Activated CD4-positive, alpha-beta T cell treated with anti-CD3 and anti-CD28 coated beads, Interleukin-2, amount 50 U/mL, for 16 hours (primary cell): ENCODE measurements at places on chromosomes 2 and 18.

DNA sequence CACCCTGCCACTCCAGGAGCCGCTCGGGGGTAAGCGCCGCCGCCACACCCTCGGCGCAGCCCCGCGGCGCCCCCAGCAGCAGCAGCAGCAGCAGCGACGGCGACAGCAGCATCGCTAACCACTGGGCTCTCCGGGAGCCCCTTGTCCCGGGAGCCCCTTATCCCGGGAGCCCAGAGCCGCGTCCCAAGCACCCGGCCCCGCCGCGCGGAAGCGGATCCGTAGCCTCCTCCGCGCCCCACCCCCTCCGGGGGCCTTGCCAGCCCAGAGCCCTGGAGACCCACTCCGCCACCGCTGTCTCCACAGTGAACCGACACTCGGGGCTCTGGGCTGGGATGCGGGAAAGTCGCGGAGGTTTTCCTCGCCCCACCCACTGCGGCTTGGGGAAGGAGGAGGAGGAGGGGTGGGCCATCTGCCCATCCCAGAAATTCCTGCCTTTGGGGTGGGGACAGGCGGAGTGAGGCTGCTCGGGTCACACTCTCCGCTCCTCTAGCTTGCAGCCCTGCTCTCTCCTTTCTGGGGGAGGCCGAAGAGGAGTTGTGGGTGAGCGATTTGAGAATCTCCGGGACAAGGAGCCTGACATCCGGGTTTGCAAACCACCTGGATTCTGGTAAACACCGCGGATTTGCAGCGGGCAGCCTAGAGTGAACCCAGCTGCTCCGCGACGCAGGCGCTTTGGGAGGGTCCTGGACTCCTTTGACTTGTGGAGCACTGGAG, at the start of gene PLA2R1:
TSS of gene PLA2R1 (minus strand) at position 324 of the 714 bp plus-strand sequence. CDS start at position 112, 212 bp downstream.
- no peak for DNase-seq

GRCh38 chr2:38581193-38582147, 21.3 kb downstream of the HNRNPLL start:
- DNase-seq, result peak; percentile 85

DNA sequence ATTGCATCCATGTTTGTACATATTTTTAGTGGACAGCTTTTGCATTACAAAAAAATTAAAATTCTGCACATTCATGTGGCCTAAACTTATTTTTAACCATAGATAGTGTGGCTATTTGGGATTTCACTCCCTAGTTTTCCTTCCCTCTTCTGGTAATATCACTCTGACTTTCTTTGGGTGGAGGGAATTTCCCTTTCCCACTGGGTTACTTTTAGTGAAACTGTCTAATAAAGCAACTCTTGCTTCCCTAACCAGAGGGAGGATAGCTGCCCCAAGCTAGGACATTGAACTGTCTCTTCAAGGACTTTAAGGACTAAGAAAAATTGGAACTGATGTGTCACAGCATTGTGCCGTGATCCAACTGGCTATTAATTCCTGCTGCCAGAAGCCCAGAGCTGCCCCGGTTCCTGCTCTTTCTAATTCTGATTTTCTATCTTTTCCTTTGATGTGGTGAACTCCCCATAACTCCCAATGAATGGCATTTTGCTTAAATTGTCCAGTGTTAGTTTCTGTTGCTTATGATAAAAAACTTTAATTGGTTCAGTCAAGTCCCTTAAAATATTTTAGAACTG, 20.0 kb upstream of the EFR3B start:
- DNase-seq, result no peak

DNA sequence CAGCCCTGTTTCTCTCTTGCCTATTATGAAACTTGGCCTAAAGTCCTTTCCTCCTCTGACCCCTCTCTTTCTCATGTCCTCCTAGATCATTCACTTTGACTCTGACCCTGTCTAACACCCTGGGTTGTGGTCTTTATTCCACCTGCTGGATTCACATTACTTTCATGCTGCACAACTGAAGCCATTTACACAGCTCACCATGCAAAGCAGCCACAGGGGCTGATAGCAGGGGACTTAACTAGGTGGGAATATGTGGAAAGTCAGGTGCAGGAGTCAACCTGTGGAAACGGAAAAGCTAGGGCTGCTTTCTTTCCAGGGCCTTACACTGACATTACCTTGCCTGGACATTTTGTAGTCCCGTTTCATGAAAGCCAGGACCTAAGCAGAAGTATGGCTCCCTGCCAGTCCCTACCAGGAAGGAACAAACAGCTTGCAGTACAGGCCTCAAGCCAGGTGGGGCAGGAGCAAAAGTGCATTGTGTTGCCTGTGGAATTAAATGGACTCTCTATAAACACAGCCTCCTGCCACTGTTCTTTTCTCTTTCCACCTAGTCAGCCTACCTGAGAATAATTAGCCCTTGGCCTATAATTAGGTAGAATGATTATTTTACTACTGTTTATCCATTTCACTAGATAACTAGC, 11.8 kb downstream of the MAPRE3 start:
- no peak for DNase-seq

GRCh38 chr2:54492335-54492734, 36.2 kb downstream of the SPTBN1 start:
- no peak for DNase-seq

GRCh38 chr18:33107511-33107910, 333.0 kb downstream of the CCDC178 start:
- no peak for DNase-seq

- no peak for DNase-seq
Measured at GRCh38 chr2:2873450-2873811, 504.2 kb downstream of the EIPR1 start.

DNA sequence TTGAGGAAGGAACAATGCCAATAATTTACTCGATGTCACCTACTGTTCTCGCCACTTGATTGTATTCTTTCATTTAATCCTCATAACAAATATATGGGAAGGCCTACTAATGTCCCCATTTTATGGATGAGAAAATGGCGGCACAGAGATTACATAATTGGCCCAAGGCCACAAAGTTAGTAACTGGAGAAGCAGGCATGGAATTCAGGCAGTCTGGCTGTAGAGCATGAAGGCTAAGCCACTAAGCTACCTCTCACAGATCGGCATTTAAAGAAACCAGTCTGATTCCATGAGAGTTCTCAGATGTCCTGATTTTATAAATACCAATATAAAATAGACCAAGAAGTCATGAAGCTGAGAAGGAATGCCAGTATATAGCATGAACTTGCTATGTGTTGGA, 121.8 kb upstream of the EPAS1 start:
- DNase-seq, result no peak

DNA sequence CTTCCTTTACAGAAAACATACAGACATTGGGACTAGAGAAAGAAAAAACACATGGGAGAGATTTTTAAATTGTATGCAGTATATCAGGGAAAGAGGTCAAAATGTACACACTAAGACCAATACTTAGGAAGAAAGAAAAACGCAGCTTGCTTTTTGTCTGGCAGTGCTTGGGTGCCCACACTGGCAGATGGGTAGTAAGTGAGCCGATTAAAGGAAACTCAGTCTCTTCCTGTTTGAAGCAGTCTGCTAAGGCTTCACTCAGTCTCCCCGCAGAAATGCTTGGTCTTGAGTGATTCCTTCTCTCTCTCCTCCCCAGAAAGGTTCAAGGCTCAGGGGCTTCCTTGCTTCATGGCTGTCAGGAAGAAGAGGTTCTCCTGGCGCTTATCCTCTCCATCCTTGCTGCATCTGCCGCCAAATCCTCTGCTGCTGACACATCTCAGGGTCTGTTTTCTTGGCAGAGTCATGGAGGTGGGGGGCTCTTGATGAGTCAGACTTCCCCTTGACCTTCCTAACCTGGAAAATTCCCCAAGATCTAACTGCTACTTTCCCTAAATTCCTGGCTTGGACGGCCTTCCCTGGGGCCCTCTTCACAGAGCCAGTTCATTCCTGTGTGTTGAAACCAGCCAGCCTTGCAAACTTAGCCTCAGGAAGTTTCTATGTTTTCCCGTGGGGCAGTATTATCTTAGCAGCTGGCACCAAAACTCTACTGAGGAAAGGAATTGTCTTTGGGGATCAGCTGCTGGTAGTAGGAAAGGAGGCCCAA, 10.5 kb upstream of the TMSB10 start:
- DNase-seq, result no peak

- no peak for DNase-seq
Measured at GRCh38 chr2:50851886-50852285, 180.0 kb downstream of the NRXN1 start.

- no peak for DNase-seq
Measured at GRCh38 chr2:121694398-121695170, 42.1 kb downstream of the NIFK start.

- DNase-seq, result no peak
Measured at GRCh38 chr18:49001111-49001510, 50.3 kb upstream of the SMAD7 start.

- DNase-seq, result no peak
Measured at GRCh38 chr2:128457006-128457604, 138.4 kb upstream of the HS6ST1 start.

DNA sequence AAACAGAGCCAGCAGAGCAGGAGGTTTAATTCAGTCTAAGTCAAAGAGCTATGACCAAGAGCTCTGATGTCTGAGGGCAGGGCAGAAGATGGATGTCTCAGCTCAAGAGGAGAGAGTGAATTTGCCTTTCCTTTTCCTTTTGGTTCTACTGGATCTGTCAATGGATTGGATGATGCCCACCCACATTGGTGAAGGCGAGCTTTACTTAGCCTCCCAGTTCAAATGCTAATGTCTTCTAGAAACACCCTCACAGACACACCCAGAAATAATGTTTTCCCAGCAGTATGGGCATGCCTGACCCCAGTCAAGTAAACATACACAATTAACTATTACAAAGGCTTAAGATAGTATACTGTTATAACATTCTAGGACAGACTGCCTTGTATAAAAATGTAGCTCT, 236.3 kb upstream of the NRXN1 start:
- DNase-seq, result no peak

DNA sequence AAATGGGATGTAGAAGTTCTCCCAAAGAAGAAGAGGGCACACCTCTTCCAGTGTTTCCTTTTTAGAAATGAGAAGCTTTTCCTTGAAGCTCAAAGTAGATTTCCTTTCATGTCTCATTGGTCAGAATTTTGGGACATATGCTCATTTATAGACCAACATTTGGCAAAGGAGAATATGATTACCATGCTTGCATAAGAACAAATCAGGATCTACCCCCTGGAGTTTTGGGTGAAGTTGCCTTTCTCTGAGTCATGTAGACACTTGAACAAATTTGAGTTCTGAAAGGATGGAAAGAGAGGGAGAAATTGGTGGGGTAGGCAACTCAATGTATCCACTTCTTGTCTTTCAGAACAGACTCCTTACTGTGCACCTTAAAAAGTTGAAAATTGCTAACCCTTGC, 409.0 kb downstream of the SLC4A3 start:
- no peak for DNase-seq

GRCh38 chr2:237909075-237909695, 49.8 kb downstream of the RAMP1 start:
- no peak for DNase-seq

- DNase-seq, result no peak
Measured at GRCh38 chr2:128262315-128263253, 56.1 kb downstream of the HS6ST1 start.
